ENCODE measurements at places on chromosomes 2 and 18.

DNA sequence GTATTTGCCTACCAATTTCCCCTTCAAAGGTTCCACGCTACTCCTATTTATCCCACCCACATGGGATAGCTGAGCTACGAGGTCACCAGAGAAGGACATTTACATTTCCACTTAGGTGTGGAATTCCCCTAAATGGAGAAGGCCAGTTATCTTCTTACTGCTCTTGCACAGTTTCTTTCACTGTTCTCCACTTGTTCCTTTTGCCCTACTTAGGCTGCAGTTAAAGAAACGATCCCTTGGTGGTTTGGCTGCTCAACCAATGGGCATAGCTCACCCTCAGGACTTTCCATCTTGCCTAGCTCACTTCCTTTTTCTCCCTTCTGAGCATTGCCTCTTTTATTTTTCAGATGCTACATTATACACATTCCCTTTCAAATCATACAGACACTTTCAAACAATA, 11.2 kb upstream of the NABP1 start:
- no peak for DNase-seq

GRCh38 chr2:214410918-214411554, at the start of gene VWC2L:
VWC2L (plus strand) TSS chr2:214411054; CDS start chr2:214414194, 3,140 bp downstream.
- DNase-seq: peak; percentile 65

- no peak for DNase-seq
These were observed 76.5 kb downstream of the SOCS6 start for GRCh38 chr18:70365361-70365760.

DNA sequence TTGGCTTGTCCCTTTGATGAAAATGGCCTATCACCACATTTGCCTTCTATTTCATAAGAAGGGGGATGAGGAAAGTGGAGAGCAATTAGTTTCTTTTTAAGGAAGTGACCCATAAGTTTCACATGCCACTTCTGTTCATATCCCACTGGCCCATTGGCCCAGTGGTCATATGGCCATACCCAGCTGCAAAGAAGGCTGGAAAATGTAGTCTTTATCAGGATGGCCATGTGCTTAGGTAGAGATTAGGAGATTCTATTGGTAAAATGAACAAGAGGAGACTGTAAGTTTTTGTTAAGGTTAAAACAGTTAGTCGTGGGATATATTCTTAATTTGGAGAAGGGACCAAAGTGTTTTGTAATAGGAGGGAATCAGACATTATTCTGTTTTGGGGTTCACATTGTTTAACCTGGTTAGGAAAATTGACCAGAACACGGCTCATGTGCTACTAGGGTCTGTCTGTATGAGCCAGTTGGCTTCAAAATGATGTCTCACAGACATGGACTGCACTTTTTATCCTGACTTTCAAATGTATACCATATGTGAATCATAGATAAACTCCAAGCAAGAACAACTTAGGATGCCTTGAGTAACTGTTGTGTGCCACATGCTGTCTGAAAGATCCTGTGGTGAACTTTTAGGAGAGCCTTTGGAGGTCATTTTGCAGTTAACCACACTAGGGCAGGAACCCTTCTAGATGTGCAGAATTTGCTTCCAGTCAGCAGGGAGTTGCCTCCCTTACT, 17.3 kb downstream of the PLCL1 start:
- DNase-seq: no peak

DNA sequence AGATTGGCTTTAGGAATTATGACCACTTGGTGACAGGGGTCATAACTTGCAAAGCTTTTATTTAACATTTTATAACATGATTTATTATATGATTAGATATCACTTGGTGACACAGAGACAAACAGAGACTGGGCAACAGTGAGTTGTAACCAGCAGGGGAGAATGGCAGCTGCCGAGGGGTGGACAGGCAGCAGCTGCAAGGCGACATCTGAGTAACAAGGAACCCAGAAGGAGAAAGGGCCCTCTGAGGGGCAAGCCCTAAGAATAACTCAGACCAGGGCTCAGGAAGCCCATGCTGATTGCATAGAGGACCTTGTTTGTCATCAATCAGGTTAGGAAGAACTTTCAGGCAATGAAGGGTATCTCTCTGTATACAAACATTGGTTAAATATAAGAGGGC, 339.9 kb upstream of the SOX11 start:
- no peak for DNase-seq

- DNase-seq: no peak
These were observed 45.6 kb downstream of the APLF start for GRCh38 chr2:68512966-68513365.

DNA sequence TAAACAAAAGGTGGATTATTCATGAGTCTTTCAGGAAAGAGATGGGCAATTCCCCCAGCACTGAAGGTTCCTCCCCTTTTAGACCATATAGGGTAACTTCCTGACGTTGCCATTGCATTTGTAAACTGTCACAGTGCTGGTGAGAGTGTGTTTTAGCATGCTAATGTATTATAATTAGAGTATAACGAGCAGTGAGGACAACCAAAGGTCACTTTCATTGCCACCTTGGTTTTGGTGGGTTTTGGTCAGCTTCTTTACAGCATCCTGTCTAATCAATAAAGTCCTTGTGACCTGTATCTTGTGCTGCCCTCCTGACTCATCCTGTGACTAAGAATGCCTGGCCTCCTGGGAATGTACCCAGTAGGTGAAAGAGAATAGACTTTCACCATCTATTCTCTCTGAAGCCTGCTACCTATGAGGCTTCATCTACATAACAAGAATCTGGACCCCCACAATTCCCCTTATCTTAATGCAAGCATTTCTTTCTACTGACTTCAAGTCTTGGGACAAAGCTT, 148.7 kb downstream of the CABLES1 start:
- peak; percentile 61 for DNase-seq

DNA sequence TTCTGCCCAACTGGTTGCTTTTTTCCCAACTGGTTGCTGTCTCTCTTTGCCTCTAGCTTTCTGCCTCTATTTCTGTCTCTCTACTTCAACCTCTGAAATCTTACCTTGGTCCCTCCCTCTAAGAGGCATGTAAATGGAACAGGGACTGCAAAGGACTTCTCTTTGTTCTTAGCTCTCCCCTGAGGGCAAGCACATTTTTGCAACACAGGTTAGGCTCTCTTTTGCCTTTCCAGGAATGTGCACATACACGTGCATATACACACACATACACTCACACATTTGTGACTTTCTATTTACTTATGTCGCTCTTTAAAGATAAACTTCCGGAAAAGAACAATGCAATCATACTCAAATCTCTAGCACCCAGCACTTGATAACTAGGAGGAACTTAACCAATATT, 262.6 kb upstream of the DDX18 start:
- no peak for DNase-seq

- DNase-seq: no peak
These were observed 18.5 kb downstream of the RRM2 start for GRCh38 chr2:10140841-10141610.

DNA sequence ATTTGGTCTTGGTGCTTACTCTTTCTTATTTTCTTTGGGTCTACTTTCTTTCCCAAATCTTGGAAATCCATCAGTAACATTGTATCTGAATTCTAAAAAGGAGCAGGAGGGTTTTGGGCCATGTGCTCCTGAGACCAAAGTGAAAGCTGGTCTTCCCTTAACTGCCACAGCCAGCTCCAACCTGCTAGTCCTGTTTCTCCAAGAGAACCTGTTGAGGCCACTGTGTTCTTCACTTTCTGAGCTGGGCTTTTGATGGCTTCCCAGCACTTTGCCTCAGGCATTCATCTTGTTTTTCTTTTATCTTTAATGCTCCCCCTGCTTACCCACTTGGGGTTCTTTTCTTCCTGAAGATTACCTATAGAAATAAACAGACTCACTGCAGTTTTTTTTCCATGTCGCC, 53.3 kb downstream of the ARHGAP28 start:
- no peak for DNase-seq

DNA sequence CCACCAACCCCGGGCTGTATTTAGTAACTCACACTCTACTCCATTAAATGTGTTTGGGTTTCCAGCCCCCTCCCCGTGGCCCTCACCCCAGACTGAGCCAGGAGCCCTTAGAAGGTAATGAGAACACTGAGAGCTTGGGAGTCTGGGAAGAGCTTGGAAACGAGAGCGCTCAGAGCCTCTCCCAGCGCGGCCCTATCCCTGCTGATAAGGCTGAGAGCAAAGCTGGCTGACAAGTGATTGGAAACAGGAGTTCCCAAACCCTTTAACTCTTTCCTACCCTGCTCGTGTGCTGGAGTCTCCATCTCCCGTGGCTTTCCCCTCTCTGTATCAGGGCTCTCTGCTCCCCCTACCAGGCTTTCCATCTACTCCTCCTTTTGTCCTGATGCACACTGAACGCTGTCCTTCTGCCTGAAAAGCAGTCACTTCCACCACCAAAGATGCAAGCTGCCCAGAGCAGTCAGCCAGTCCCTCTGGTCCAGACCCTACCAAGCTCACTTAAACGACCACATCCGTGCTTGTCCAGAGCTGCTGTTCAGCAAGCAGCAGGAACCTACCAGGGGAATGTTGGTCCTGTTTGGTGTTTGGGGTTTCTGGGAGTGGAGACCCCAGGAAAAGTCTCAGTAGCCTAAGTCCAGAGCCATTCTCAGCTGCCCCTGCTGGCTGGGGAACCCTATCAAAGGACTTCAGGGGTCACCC, 100.0 kb upstream of the PKDCC start:
- no peak for DNase-seq

GRCh38 chr18:55302167-55302833, 285.7 kb downstream of the TCF4 start:
- DNase-seq: no peak

DNA sequence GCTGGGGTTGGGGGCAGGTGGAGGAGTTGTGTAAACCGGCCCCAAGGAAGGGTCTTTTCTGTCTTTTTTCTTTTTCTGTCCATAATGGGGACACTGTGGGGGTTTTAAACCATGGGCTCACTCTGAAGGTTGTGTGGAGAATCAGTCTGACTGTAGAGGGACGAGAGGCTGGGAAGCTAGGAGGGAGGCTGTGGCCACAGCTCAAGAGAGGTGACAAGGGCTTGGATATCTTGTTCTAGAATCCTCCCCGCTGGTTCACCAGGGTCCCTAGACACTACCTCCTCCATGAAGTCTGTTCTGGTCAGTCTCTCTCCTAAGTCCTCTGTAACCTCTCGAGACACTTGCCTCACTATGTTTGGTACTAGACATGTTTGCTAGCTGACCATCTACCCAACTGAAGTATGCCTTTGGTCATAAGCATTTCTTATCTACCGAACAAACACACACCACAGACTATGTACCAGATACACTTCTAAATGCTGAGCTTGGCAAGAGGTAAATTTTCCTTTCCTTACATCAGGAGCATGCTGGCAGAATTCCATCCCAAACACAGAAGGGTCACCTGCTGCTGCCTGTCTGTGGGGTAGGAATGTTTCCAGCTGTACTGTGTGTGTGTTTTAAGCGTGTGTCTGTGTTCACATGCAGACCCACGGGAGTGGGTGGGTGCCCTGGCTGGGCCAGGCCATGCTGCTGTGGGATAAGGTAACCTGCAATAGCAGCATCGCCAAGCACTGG, 69.6 kb upstream of the MGAT4A start:
- DNase-seq: no peak

DNA sequence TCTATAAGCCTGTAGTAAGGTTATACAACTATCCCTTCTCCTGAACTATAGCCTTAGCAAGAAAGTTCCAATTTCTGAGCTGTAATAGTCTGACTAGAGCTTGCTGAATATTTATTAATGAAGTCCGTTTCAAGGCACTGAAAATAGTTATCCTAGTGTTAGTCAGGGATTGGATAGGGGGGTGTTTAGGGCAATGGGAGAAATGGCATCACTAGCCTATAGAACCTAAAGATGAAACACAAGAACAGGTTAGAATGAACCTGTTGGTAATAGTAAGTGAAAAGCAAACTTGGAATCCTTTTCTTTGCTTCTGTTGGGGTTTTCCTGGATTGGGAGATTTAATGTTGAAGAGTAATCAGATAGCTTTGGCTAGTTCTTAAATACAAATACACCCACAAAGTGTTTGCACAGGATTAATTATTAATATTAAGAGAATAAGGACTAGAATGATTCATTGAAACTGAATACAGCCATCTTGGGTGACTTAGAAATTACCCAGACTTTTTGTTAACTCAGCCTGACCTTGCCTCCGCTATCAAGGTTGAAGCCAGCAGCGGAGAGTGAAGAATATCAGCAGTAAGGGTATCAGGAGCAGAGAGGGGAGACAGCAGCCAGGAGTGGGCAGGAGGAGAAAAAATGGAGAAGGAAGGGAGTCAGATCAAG, 14.4 kb downstream of the CCNT2 start:
- peak; percentile 35 for DNase-seq

DNA sequence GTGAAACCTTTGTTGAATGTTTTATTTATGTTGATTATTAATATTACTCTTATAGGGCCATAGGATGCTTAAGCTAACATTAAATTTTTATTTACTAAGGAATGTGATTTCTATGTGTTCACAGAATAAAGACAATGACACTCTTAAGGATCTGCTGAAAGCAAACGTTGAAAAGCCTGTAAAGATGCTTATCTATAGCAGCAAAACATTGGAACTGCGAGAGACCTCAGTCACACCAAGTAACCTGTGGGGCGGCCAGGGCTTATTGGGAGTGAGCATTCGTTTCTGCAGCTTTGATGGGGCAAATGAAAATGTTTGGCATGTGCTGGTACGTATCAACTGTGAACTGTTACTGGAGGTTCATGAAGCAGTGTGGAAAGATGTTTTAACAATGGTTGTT, 20.4 kb downstream of the GORASP2 start:
- no peak for DNase-seq

DNA sequence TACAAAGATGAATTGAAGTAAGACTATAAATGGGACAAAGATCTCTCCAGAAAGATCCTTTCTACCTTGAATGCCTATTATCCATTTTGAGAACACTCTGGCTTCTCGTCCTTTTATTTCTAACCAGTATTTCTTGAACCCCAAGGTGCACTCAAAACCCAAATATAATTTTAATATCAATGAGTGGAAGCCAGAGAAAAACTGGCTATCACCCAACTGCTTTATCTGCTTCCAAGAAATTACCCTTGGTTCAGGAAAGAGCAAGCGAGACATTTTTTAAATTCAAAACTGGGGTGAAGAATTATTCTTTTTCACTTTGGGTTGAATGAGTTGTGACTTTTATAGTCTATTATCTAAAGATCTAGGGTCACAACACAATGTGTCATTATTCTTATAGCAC, 221.3 kb downstream of the PTH2R start:
- no peak for DNase-seq

DNA sequence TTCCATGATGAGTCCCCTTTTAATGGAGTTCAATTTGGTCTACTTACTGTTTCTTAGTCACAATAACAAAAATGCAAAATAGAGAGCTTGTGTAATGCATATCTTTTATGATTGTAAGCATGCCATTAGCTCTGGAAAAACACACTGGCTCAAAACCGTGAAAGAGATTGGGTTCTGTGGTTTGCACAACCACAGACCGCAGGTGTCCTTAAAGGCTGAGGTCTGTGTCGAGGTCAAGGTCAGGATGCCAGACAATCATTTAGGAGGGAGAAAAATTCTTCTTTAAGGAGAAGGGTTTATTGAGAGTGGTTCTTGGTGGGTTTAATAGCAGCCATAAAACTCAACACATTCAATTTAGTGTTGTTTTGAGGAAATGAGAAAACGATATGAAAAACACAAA, 487.2 kb downstream of the GALR1 start:
- no peak for DNase-seq
